HT1080 (cell line): ENCODE measurements at places on chromosomes 16 and 17. TPM values are rescaled to one million over a fixed set of nuclear protein-coding genes. Genes with fewer than 3 reads are reported as not detected.

GRCh38 chr17:79415909-79416308 lies 194.9 kb downstream of the RBFOX3 start:
- no peak for DNase-seq

DNA sequence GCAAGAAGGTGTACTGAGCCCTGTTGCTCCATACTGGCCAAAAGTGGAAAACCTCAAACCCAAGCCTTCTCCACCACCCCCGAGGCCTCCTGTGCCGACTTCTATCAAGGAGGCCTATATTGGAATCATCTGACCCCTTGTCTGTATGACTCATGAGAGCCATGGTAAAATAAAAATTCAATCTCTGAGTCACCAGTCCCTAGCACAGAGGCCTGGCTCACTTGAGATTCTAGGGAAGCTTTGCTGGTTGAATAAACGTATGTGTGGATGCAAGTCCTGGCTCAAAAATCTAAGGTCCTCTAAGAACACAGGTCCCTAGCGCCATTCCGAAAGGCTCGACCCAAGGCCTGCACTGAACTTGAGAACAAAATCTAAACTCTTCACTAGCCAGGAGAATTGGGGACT lies 15.0 kb downstream of the NSMCE1 start:
- DNase-seq, result peak; percentile 93

GRCh38 chr17:80397686-80398085 lies 17.3 kb upstream of the ENDOV start:
- DNase-seq, result no peak

GRCh38 chr17:17321356-17322025 lies 18.3 kb downstream of the NT5M start:
- DNase-seq, result no peak

PYDC1 gene
- total RNA-seq, result not detected in 2 replicates

TCF25 gene
- 106 and 117 TPM in 2 replicates for total RNA-seq

TMEM132E gene
- not detected in 2 replicates for total RNA-seq

GNG13 gene
- not detected in 2 replicates for total RNA-seq
